ENCODE measurements at places on chromosomes 7 and 10. TPM values are rescaled to one million over a fixed set of nuclear protein-coding genes. Genes with fewer than 3 reads are reported as not detected.

Gene SLC13A4
- total RNA-seq = not detected

Gene TRPV5
- total RNA-seq = not detected

Gene NODAL
- not detected for total RNA-seq

Gene NPC1L1
- 0.06 TPM for total RNA-seq

Gene CD36
- total RNA-seq = 0.06 TPM
